ENCODE measurements at places on chromosomes 2 and 18.
A peak's percentile ranks its signal among the peaks of the same experiment; 100 is the strongest.

GRCh38 chr2:64024259-64024949, 5.2 kb upstream of the VPS54 start:
- no peak for DNase-seq

- no peak for DNase-seq
Measured at GRCh38 chr2:196376984-196377877, 205.9 kb upstream of the STK17B start.

DNA sequence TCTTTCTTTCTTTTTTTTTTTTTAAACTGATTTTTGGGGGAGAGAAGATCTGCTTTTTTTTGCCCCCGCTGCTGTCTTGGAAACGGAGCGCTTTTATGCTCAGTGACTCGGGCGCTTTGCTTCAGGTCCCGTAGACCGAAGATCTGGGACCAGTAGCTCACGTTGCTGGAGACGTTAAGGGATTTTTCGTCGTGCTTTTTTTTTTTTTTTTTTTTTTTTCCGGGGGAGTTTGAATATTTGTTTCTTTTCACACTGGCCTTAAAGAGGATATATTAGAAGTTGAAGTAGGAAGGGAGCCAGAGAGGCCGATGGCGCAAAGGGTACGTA, 587 bp downstream of the MEIS1 start:
- no peak for DNase-seq

GRCh38 chr2:121736140-121736461, 574 bp downstream of the NIFK start:
- no peak for DNase-seq

DNA sequence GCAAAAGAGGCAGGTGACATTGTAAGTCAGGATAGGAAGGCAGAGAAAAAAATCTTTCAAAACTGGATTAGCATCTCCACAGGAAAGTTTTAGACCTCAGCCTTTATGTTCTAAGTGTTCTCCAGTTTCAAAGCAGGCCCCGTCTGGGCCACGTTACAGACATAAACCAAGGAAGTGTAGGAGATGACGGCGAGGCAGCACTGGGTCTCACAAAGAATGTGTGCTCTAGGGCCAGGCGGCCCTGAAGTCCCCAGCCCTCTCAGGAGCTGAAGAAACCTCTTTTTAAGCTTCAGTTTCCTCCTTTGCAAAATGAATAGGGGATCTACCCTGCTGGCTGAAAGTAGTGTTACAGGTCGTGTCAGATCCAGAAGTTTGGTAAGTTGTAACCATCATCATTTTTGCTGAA, 81.7 kb downstream of the SPRED2 start:
- no peak for DNase-seq

DNA sequence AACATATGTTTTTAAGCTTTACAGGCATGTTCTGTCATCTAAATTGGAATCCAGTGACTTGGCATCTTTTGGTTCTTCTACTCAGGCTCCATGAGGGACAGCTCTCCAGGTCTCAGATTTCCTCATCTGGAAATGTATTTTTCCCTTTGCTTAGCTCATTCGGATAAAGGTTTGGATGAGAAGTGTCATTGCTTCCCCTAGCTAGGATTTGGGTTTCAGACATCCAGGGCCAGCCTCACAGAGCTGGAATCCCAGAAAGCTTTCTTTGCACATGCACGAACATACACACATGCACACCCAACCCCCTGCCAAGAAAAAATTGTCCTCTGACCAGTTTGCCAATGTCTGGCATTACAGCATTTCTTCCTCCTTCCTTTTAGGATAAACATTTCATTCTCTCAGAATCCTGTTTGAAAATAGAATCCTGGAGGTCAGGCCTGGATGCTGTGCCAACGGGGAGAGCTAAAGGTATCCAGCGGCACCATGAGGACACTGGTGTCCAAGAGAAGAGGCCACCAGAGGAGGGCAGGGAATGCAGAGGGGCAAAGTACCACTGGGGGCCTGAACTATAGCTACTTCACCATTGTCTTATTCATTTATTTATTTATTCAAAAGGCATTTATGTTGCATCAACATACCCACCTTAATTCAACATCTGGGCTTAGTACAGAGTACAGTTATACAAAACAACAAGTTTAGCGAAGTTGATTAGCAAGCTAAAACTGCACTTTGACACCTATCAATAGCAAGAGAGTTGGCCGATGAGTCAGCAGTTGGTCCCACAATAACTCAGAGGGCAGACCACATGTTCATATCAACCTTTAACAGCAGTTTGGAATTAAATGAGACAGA, 97.9 kb upstream of the ATL2 start:
- no peak for DNase-seq

GRCh38 chr2:10079870-10080535, at the start of gene CYS1:
TSS of gene CYS1 (minus strand) at chr2:10080411. CDS start at chr2:10080223, 188 bp downstream.
- DNase-seq, result no peak

DNA sequence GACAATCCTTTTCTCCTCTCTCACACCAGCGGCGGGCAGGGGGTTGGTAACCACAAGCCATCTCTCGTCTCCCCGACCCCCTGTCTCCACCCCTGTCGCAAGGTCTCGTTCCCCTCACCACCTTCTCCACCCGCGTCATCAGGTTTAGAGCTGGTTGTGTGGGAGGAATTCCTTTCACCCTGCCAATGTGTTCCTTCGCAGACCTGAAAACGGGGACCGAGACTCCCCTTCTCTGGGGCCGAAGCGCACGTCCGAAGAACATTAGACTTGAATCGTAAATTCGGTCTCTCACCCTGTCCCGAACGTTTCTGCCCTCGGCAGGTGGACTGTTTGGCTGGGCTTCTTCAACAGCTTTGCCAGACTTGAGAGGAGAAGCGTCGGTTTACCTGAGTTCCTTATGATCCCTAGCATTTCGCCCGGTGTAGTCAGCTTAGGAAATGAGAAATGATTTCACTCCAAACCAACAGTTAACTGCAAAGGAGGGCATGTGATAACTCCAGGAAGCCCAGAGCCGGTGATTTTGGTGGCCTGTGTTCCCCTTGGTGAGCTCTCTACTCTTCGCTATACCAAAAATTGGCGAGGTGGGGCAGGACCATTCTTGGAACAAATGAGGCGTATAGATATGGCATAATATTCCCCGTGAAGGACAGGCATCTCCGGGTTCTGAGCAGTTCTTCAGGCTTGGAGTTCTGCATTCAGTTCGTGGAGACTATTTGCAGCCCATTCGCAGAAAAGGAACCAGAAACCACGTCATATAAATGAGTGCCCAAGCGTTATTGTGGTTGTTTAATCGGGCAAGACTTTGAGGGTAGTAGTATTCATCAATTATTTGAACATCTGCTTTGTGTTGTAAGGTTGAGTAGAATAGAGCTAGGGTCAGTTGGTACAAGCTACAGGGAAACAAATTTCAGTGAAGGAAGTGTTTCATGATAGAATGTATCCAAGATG, 694 bp downstream of the CFAP36 start:
- DNase-seq, result peak; percentile 33

GRCh38 chr2:224038049-224038829, 847 bp downstream of the SERPINE2 start:
- DNase-seq, result peak; percentile 19

DNA sequence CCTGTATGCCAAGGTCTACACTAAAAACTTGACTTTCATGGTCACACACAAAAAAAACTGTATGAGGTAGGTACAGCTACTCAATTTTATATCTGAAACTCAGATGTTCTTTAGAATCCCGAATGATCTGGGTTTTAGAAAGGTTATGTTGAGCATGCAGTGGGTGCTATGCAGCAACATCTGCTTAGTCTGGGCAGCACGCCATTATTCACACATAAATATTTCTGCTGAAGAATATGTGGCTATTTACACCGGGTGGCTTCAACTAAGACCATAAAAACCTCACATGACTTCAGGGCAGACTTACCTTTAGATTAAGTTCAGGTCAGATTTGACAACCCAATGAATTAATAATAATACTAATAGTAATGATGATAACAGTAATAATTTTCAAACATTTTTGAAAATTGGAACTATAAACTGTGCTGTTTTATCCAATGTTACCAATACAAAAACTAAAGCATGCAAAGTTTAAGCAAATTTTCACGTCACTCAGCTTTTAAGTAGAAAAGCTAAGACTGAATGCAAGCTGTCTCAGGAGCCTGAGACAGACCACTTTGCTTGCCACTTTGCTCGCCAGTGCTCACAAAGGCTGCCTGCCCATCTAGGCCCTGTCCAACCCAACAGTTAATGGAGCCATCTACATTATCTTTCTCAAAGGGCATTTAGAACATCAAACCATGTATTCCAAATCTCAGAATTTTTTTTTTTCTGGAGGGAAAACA, 292.0 kb downstream of the CNTNAP5 start:
- DNase-seq, result no peak

DNA sequence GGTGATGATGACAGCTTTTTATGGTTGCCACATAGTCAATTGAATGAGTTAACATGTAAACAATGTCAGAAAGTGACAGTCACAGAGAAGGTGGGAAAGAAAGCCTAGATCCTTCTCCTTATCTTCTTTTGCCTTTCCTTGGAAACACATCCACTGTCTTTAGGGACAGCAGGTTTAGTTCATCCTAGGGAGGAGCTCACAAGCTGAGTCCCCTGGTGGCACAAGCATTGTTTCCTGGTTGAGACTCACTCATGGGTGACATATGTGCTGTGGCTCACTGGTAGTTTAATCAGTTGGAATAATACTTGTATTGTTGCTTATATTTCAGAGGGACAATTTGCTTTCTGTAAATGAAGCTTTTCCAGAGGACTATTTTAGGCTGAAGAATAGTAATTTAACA, 598.5 kb downstream of the CNTNAP5 start:
- no peak for DNase-seq

DNA sequence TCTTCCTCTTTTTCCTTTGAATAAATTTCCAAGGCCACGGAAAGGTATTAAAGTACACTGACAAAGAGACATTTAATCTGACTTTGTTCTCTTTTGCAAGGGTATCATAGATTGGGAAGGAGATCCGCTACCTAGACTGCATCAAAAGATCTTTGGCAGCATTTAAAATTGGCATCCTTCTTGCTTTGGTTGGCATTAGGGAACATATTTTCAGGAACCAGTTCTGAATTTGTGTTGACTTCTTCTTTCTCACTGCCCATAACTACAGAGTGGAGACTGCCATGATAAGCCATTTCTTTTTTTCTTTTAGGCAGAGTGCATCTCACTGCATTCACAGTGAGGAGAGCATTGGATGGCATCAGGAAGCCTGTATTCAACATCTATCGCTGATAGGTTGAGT, 83.4 kb downstream of the DOCK10 start:
- no peak for DNase-seq

GRCh38 chr2:200337621-200338020, 31.1 kb downstream of the SPATS2L start:
- DNase-seq, result no peak

- no peak for DNase-seq
Measured at GRCh38 chr2:132677661-132678060, 7.7 kb upstream of the LYPD1 start.

GRCh38 chr2:62250239-62250638, 54.3 kb downstream of the B3GNT2 start:
- no peak for DNase-seq

- no peak for DNase-seq
Measured at GRCh38 chr2:121002597-121002996, 266.9 kb downstream of the GLI2 start.

DNA sequence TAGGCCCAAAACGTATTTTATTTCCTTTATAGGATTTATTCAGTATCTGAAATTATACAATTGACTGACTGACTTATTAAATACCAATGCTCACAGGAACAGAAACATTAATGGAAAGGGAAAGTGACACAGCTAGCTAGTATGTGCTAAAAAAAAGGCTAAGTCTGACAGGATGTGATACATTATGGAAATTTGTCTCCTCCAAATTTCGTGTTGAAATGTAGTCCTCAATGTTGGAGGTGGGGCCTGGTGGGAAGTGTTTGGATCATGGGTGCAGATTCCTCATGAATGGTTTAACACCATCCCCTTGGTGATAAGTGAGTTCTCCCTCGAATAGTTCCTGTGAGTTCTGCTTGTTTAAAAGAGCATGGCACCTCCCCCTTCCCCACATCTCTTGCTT, 70.6 kb upstream of the WDR75 start:
- DNase-seq, result no peak

DNA sequence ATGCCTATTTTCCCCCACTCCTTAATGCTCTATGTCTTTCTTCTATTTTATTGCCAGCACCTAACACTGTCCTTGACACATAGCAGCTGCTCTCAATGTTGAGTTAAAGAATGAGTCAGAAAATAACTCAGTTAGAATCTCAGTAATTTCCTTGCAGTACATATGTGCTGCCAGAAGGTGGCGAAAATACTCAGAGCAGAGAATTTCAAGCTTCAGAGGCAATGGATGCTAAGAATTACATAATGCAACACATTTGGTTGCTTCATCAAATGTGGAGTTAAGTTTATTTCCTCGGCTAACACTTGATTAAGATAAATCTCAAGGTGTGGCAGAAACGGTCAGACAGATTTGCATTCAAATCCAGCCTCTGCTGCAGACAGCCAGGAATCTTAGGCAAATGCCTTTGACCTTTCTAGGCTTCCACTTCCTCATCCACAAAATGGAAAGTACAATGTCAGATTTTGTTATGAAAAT, 105.6 kb downstream of the VSNL1 start:
- DNase-seq, result peak; percentile 32

DNA sequence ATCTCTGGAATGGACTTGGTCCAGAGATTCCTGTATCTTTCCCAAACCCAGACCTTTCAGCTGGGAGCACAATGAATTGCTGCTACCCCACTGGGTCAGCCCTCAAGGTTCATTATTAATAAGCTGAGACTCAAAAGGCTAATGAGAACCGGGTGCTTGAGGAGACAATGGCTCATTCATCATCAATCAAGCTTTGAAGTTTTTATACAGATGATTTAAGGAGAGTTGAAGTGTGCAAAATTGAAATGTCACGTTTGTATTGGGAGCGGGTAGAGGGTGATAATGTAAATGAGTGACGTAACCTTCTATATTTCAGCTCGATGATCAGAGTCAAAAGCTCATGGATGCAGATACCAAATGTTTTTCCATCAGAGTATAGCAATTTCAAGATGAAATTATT, 744.9 kb downstream of the ERBB4 start:
- DNase-seq, result no peak

DNA sequence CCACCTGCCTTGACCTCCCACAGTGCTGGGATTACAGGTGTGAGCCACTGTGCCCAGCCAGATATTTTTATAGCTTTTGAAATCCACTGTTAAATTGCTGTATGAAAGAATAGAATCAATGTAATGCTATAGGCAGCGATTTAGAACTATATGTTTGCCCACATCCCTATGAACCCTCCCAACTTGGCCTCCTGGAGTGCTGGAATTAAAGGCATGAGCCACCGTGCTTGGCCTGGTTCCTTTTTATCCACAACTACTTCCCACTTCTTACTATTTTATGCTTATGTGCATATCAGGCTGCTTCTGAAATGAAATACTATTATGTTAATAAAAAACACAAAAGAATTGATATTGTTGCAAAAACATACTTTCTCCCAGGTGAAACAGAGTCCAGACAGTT, 11.6 kb upstream of the PTPN2 start:
- no peak for DNase-seq

- DNase-seq, result no peak
Measured at GRCh38 chr2:205411558-205411957, 270.7 kb upstream of the NRP2 start.

DNA sequence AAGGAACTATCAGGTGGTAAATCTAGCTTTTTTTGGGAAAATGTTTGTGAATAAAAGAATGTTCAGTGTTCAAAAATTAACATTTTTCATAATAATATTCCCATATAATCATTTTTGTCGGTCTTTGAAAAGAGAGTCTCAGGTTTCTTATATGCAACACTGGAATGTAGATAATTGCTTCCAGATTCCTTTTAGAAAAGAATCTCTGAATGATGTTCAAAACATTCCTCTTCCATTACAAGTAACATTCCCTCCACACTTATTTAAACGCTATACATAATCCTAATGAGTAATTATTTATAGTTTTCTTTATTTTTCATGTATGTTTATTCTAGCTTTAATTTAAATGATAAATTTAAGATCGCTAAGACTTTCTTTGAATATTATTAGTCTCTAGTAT, 7.0 kb downstream of the ZSWIM2 start:
- no peak for DNase-seq

Data from CD4-positive, alpha-beta T cell treated with Interleukin-4 for 1 hour (primary cell).